ENCODE measurements at places on chromosomes 1 and 21.

DNA sequence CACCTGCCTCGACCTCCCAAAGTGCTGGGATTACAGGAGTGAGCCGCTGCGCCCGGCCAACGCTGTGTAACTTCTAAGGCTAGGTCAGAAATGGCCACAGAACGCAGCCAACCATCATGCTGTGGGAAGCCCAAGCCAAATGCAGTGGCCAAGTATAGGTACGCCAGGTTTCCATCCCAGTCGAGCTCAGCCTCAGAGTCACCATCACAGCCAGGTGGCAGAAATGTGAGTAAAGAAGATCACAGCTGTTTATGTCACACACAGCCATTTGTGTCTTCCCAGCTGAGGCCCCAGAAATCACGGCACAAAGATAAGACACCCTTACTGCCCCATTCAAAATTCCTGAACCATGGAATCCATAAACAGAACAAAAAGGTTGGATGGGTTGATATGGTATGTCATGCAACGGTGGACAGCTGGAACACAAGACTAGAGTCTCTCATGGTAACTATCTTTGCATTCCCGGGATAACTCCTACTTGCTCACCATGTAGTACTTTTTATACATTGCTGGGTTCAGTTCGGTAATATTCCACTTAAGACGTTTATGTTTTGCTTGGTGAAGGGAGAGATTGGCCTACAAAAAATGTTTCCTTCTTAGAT lies 84.3 kb downstream of the SLC45A1 start:
- DNase-seq = no peak

- no peak for DNase-seq
Observed at GRCh38 chr1:177863796-177864195, 106.1 kb downstream of the SEC16B start.

DNA sequence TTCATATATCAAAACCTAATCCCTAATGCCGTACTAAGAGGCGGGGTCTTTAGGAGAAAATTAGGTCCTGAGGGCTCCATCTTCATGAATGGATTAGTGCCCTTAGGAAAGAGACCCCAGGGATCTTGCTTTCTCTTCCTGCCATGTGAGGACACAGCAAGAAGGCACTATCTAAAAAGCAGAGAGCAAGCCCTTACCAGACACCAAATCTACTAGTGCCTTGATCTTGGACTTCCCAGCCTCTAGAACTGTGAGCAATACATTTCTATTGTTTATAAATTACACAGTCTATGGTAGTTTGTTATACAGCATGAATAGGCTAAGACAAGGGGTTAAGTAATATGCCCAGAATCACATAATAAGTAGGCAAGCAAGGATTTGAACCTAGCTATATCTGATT lies 42.9 kb downstream of the STYXL2 start:
- no peak for DNase-seq

DNA sequence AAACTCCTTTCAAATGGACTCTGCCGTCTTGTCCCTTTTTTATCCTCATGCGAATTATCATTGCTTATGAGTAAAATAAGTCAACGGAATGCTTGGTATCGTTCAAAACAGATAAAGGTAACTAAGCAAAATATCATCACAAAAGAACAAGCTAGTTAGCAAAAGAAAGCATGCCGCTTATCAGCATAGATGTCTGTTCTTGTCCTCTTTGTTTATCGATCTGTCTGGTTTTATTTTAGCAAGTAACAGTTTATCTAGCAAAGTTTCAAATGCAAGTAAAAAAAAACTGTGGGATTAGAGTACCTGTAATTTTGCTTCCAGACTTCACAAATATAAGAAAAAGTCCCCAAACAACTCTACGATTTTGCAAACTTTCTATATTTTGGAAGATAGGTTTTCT lies 561.5 kb downstream of the USP25 start:
- DNase-seq = no peak

GRCh38 chr1:167538657-167539056 lies 14.9 kb downstream of the CREG1 start:
- DNase-seq = no peak

GRCh38 chr1:89130716-89131115 lies 4.8 kb upstream of the GBP2 start:
- no peak for DNase-seq

- peak; percentile 42 for DNase-seq
Observed at GRCh38 chr1:182087719-182088350, 26.3 kb upstream of the ZNF648 start.

DNA sequence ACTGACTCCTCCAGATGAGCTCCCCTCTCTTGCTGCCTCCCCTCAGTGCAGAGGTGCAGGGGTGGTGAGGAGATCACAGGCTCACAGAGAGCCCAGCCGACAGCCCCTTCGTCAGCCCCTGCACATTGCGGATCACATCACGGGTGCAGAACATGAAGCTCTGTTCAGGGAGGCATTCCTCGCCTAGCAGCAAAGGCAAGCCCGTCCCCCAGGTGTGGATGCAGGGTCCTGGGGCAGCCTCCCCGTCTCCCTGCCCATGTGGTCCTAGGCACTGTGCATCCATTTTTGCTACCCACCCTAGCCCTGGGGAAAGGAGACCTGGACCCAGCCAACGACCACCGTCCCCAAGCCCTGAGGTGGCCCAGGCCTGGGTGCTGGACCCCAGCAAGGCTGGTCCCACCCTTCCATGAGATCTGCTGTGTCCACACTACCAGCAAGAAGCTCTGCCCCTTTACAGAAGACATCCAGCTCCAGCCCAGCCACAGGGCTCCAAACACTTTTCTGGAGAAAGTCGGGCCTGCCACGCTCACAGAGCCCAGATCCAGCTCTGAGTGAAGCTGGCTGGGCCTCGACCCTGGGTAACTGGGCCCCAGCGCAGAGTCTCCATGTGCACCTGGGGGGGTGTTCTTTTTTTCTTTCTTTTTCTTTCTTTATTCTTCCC lies 248.7 kb downstream of the NPHP4 start:
- DNase-seq = no peak

GRCh38 chr1:30533141-30533540 lies 190.2 kb downstream of the MATN1 start:
- no peak for DNase-seq

GRCh38 chr21:36700295-36700970 lies 1.5 kb downstream of the SIM2 start:
- no peak for DNase-seq

- DNase-seq = no peak
Observed at GRCh38 chr1:15626269-15626950, 9.2 kb downstream of the DDI2 start.

DNA sequence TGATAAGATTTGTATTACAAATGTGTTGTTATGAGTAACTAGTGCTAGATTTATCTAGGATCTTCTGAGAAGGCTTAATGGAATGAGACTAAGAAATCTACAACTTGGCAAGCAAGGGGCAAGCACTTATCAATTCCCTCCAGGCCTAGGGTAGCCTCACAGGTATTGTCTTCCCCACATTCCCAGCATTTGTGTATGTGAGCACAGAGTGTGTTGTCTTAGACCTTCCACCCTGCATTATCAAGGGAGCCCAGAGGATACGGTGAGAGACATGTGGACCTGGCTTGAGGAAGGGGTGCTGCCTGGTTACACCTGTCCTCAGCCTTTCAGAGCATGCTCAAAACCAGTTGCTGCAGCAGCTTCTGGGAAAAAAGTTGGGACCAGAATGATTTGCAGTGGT lies 327.2 kb downstream of the MRPL39 start:
- no peak for DNase-seq

GRCh38 chr1:60833173-60833572 lies 249.2 kb upstream of the NFIA start:
- no peak for DNase-seq

- no peak for DNase-seq
Observed at GRCh38 chr1:167628741-167629515, 1.1 kb upstream of the RCSD1 start.

DNA sequence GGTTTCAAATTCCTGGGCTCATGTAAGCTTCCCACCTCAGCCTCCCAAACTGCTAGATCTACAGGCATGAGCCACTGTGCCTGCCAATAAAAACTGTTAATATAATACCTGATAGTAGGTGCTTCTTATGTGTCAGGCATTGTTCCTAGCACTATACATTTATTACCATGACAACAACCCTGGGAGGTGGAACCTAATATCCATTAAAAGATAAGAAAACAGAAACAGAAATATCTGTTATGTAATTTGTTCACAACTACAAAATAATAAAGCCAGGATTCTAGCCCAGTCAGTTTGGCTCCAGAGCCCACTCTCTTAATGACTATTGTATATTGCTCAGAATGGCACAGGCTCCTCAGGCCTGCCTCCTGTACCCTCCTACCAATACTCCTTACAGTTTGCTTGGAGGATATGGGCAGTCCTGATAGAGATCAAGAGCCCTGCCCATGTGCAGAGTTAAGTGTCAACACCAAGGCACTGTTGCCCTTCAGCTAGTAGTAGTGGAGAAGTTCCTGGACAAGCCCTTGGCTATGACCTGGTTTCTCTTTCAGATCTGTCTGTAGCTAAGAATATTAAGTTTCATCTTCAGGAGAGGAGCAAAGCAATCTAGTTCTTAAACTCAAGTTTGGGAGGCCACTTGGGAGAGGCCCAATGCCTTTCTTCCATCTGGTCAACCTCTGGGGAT lies 22.4 kb downstream of the RPL5 start:
- no peak for DNase-seq

DNA sequence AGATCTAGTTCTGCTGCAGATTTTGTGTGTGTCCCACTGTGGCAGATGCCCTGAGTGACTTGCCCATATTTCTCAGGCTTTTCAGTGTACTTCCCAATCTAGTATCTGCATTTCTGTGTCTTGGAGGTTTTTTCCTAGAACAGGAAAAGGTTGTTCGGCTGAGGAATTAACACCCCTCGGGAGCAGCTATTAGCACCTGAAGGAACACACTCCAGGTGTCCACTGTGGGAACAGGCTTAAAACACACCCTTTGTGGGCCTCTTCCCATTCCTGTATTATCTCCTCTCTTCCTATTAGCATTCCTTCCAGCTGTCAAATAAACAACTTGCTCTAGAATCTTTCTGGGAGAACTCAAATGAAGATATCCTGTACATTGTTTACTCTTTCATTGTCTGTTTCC lies 178.3 kb downstream of the HMCN1 start:
- no peak for DNase-seq

DNA sequence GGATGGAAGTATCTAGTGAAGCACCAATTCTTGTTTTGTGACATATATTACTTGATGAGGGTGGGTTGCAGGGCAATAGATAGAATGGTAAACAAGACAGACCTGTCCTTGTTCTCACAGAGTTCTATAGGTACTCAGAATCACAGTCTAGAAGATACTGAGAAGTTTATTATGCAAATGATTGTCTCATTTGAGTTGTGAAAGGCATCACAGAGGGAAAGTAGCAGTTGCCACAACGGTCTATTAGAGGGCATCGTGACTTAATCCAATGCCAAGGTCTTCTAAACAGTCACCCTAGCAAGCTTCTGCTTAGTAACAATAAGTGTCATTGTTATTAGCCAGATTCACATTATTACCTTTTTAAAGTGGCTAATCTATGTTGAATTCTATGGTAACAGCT lies 574.8 kb upstream of the ZRANB2 start:
- DNase-seq = no peak

DNA sequence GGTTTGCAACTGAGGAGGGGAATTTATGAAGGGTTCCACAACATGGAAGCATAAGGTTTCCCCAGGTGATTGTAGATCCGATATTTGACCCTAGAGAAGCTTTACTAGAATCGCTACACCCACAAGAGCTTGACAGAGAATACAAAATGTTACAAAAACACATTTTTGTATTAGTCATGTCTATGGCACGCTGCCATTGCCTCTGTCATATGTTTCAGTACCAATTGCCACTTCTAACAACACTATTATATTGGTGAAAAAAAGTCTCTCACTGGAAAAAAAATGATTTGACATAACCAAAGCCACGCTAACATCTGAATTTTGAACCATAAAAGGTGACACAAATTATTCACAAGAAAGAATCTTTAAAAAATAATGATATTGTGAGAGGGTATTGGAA lies 214.5 kb downstream of the KCNT2 start:
- DNase-seq = no peak

- no peak for DNase-seq
Observed at GRCh38 chr1:17228619-17229018, 20.3 kb upstream of the PADI3 start.

DNA sequence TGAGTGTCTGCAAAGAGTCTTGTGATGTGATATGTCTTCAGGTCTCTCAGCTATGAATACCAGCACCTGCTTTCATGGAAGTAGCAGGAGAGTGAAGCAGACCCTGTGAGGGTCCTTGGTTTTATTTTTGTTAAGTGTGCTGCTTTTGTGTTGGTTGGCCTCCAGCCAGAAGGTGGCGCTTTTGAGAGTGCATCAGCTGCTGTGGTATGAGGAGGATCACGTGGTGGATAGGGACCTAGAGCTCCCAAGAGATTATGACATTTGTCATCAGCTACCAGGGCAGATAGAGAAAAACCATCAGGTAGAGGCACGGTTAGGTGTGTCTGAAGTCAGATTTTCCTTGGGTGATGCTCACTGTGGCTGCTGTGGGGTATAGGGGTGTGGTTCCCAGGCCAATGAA lies 1232.1 kb downstream of the MRPL39 start:
- DNase-seq = no peak

GRCh38 chr1:8120693-8121260 lies 94.7 kb upstream of the ERRFI1 start:
- DNase-seq = no peak

DNA sequence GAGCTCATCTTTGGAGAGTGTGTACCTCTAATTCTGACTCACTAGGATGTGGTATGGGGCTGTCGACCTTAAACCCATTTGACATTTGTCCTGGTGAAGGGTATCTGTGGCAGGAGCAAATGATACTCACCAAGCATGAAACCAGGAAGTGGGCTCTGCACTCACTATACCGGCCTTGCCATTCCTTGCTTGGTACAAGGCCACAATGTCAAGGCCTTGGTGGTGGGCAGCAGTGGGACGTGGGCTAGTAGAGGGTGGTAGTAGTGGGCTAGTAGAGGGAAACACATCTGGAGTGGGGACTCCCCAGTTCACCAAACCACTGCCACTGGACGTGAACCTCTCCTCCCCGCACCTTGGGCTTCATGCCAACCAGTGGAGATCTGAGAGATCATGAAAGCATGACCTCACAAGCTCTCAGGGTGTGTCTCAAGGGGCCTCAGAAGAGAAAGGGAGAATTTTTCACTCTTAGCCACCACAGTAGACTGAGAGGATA lies 11.5 kb downstream of the TNFSF4 start:
- DNase-seq = no peak

Data from CD4-positive, alpha-beta T cell treated with Interferon alpha-2 for 1 hour (primary cell).